Fibroblast of skin of left quadriceps (primary cell): ENCODE measurements at places on chromosomes 1 and 21.
A peak's percentile ranks its signal among the peaks of the same experiment; 100 is the strongest.

DNA sequence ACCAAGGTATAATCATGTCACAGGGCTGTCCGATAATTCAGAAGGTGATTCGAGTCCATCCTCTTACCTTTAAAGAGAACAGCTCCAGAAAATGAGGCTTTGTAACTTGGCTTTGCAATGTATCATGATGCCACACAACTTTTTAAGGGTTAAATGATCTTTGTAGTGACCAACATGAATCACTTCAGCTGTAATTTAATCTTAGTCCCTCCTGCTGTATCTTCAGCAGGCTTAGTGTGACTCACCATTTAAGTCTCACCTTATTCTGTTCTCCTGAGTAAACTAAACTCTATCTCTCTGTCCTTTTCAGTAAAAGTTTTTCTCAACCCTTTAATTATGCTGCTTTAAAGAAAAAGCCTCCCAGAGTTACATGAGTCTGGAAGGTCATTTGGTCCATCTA, 1.9 kb upstream of the HIVEP3 start:
- DNase-seq = no peak

DNA sequence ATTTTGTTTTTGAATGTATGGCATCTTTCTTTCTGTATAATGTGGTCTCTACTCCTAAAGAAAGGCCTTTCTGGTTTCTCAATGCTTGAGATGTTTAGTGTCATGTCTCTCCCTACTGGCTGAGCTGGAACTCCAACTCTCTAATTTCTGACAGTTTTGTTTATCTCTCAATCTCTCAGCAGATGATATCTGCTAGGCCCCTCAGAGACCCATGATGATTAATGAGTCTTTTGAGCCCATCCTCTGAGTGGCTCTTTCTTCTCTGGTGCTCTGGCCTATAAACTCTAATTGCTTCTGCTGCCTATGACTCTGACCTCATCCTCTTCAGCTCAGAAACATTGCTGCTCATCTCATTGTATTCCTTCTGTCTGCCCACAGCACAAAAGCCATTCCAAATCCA, 46.6 kb downstream of the CRB1 start:
- DNase-seq = no peak

DNA sequence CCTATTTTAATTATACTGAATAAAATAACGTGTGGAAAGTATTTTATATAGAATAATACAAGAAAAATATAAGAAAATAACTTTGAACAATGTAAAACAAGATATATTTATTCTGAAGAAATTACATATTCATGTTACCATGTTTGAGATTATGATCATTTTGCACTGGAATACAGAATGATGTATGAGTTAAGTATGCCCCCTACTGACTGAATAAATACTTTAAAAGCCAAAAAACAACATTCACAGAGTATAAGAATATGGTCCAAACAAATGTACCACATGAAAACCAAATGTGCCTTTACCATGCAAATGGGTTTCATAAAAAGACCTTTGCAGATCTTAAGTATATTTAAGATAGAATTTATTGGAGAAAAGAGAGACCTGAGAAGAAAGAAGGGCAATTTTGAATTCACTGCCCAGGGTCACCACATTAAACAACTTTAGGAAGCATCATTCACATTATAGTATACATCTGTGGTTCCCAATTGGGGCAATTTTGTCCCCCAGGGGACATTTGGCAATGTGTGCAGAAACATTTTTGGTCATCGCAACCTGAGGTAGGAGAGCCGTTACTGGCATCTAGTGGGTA, 136.6 kb upstream of the GFI1 start:
- no peak for DNase-seq

DNA sequence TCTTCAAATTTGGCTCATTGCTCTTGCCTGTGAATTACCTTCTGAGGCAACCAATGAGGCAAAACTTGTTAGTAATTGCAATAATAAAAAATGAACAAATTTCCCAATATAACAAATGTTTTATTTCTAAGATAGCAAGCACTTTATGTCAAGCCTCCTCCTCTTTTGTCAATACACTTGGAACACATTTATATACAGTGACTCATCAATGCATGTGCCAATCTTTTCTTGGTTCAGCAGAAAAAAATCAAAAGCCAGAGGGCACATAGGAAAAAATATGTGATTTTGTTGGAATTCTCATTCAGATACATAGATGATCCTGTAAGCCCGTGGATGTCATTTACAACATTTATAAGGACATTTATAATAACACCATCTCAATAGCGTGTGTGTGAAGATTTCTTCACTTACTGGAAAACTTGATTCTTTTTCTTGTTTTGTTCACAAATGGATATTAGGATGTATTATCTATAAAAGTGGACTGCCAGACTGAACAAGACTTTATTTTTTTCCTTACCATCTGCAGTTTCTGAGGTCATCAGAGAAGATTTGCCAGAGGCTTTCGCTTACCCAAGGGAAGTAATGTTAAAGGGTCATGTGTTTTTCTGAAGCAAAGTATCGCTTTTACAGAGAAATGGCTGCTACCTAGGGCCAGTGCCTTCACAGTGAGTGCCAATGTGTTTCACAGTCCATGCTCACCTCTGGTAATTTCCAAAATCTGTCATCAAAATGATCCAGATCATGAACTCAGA, 645.7 kb upstream of the PTBP2 start:
- no peak for DNase-seq

DNA sequence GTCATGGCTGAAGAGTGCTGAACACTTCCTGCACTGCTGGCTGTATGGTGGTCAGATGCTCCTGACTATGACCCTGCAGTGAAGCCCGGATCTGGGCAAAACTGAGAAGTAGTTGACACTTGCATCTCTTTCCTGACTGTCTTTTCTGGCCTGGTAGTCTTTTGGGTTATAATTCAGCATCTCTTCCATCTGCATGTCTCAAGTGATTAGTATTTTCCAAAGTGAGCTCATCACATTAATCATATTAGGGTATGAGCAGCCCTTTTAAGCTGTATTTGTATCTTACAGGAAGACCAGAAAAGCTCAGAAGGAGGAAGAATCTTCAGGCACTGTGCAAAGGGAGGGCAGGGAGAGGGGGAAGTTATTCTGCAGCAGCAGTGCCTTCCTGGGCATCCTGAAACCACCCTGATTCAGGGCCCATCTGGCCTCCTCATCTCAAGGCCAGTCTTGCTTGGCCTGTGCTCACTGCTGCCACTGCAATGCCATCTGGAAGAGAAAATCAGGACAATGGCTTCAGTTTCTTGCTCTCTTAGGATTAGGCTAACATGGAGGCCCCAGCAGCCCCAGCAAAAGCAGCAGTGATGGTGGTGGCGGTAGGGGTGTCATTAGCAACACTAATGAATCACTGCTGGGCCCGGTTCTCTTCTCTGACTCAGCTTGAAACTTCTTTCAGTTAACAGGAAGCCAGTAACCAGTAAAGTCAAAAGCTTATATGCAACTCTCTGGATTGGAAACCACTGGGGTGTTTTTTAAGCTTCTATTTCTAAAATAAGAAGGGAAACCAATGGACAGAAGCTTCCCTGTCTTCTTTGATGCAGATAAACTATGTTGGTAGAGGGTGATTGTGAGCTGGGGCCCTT, 63.3 kb upstream of the WDR26 start:
- DNase-seq = peak; percentile 64

DNA sequence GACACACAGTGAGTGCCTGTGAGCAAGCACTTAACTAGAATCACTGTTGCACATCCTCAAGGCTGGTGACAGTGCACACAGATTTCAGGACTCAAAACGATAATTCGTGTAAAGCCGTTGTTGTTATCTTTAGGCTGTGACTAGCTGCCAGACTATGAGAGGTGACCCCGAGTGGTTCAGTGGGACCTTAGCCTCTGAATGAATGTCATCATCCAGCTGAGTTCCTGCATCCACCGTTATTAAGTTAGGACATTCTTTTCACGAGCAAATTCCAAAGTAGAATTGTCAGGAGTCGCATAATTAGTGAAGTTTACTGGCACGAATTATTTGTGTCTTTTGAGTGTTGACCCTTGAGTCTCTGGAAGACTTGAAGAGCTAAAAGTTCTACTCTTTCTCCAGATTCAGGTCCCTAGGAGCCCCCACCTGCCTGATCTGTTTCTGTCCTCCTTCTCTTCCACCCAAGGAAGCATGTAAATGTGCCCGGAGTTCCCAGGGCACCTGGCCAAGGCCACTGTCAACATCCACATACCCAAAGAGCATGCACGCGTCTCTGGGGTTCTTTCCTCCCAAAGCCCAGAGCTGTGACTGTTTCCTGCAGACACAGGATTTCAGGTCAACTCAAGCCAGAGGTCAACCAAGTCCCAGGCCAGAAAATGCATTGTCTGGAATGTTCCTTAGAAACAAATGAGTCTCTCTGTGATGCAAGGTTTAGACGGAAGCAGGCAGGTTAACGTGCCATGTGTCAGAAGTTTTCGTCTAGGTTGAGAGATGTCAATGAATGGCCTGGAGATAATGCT, 207.2 kb downstream of the TOMM20 start:
- no peak for DNase-seq

GRCh38 chr1:100222428-100222827, 27.2 kb downstream of the DBT start:
- DNase-seq = no peak

GRCh38 chr21:43313221-43313938, 113.6 kb downstream of the SIK1 start:
- no peak for DNase-seq

GRCh38 chr1:204232526-204232925, 18.7 kb upstream of the GOLT1A start:
- peak; percentile 57 for DNase-seq
